NCI-H1694 treated with DMSO at 0.1 percent for 48 hours (cell line): ENCODE measurements at places on chromosomes 3 and 15.
A peak's percentile ranks its signal among the peaks of the same experiment; 100 is the strongest.

- DNase-seq, result no peak
These were observed 350.3 kb upstream of the DPPA4 start for GRCh38 chr3:109687626-109688025.

- no peak for DNase-seq
These were observed 74.7 kb upstream of the DLG1 start for GRCh38 chr3:197373096-197373495.

GRCh38 chr3:27239951-27240350 lies 129.2 kb downstream of the NEK10 start:
- no peak for DNase-seq

DNA sequence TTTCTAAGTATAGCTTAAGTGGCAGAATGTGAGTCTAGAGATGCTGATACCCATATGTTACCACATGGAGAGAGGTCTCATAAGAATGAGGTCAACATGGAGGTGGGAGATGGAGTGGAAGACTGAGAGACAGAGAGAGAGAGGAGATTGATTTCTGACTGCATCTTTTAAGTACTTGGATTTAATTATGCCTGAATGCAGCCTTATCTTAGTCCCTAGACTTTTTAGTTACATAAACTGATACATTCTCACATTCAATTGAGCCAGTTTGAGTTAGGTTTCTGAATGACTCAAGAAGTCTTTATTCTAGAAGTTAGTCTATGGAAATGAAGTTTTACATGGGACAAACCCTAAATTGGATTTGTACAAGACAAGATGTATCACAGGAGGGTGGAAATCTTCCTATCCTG lies 58.5 kb upstream of the TNFSF10 start:
- DNase-seq, result no peak

- DNase-seq, result no peak
These were observed 7.6 kb upstream of the GRIP2 start for GRCh38 chr3:14547693-14548092.

GRCh38 chr15:56236197-56236596 lies 7.5 kb downstream of the RFX7 start:
- DNase-seq, result no peak

GRCh38 chr15:59437142-59437816 lies 707 bp upstream of the FAM81A start:
- no peak for DNase-seq

GRCh38 chr3:171769461-171769860 lies 40.8 kb downstream of the PLD1 start:
- no peak for DNase-seq

GRCh38 chr3:38602576-38603250 lies 46.8 kb downstream of the SCN5A start:
- no peak for DNase-seq

DNA sequence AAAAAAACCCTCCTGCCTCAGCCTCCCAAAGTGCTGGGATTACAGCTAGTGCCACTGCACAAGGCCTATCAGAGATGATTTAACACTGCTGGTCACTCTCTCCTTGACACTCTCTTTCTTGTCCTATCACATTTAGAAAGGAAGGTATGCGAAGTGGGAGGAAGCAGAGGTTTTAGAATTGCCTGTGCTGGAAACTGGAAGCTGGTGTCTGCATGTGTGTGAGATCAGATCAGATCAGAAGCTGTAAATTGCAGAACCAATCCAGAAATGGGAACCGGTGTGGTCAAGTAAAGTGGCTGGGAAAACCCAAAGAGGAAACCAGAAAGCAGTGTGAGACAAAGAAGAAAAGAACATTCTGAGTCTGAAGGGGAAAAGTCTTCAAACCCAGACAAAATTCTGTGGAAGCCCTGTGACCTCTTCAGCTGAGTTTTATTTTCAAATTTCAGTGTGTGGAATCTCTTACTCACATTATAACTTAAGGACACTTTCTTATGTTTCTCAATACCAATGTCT lies 2.8 kb downstream of the EFHB start:
- DNase-seq, result no peak

- no peak for DNase-seq
These were observed 601.2 kb downstream of the PYDC2 start for GRCh38 chr3:192062186-192062585.

DNA sequence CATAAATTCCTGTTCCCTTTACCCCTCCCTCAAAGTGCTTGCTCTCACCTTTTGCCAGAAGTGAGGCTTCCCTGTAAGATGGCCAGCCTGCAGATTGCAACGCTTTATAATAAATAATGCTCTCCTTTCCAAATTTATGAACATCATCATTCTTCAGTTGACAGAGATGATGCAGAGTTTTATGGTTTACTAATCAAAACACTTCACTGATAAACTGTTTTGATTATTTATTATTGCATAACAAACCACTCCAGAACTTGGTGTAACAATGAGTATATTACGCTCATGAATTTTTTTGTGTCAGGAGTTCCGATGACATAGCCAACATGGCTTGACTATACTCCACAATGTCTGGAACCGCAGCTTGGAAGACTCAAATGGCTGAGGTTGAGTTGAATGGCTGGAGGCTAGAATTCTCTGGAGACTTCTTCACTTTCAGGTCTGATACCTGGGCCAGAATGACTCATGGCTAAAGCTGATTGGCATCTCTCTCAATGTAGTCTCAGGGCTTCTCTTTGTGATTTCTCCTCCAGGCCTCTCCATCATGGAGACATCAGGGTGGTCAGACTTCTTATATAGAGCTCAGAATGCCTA lies 27.3 kb upstream of the TGFBR2 start:
- no peak for DNase-seq

- DNase-seq, result no peak
These were observed 864 bp downstream of the SEMA3G start for GRCh38 chr3:52443791-52444687.

DNA sequence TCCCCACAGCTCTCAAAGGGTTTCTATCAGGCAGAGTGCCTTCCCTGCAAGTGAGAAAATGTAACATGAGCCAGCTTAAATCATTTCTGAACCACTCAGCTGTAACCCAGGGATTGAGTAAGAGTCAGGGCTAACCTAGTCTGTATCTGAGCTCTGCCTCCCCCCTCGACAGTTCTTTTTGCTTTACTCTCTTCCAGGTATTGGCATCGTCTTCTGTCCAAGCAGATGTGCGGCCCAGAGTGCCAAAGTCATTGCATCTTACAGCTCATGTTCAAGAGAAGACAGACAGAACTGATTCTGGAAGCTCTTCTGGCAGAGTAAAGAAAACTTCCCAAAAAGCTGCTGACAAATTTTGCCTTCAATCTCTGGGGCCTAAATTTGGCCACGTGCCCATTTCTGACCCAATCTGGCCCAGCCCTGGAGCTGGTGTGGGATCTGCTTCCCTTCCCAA lies 74.8 kb downstream of the ABHD5 start:
- no peak for DNase-seq

- DNase-seq, result no peak
These were observed 364.6 kb upstream of the ZNF385D start for GRCh38 chr3:22115581-22115980.

DNA sequence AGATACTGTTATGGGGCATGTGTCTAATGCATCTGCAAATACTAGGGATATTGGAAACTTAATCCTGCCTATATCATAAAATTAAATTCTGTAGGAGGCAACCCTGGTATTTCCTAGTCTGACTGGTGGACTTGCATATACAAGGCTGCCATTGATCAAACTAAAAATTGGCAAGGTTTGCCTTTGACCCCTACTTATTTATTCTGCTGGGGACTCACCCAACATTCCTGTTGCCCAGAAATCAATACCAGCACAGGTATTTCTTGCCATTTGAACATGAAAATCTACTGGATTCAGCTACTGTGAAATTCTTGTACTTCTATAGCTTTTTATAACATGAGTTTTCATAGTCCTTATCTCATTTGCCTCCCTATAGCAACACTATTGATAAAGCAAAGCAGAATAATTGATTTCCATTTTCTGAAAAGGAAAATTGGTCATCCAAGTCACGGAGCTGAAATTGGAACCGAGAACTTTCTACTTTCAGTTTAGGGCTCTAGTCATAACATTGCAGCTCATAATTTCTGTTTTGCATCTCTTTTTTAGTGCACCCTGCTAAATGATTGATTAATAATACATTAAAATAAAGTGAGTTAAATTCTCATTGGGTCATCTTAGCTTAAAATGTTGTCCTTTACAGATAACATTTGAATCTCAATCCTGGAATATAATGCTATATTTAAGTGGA lies 365.2 kb downstream of the MFSD1 start:
- DNase-seq, result no peak

DNA sequence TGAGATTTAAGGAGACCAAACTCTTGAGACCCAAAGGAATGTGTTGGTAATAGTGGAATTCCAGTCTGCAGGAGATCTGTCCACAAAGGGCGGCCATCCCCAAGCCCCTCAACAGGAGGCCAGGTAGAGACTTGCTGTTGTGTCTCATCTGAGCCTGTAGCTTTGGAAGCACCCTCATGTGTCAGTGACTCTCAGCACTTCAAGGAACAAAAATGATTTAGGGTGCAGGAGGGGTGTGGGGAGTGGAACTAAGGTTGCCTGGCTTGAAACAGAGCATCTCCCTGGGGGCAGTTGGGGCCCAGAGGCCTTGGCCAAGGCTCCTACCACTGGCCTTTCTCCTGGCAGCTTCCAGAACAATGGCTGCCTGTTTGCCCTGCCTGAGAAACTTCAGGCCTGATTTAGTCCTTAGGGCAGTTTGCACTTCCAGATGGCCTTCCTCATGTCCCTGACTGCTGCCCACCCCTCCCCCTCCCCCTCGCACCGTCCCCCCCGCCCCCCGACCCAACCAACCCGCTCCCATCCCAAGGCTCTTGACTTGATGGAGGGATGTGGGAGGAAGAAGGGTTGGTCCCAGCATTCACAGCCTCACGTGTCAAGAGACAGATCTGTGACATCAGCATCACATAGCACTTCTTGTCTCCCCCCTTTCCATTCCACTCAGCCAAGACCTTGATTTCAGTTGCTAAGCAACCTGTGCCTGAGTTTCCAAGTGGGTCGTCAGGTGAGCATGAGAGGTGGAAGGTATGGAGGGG lies 77.1 kb downstream of the CORO2B start:
- no peak for DNase-seq

GRCh38 chr3:124998247-124998630 lies 57.6 kb downstream of the HEG1 start:
- no peak for DNase-seq

DNA sequence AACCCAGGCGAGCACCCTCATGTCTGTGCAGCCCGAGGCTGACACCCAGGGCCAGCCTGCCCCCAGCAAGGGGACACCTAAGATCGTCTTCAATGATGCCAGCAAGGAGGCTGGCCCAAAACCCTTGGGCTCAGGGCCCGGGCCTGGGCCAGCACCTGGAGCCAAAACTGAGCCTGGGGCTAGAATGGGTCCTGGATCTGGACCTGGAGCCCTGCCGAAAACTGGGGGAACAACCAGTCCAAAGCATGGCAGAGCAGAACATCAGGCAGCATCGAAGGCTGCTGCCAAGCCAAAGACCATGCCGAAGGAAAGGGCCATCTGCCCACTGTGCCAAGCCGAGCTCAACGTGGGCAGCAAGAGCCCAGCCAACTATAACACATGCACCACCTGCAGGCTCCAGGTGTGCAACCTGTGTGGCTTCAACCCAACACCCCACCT lies 31.4 kb upstream of the APEH start:
- no peak for DNase-seq

GRCh38 chr3:34924961-34925360 lies 714.4 kb upstream of the ARPP21 start:
- no peak for DNase-seq

DNA sequence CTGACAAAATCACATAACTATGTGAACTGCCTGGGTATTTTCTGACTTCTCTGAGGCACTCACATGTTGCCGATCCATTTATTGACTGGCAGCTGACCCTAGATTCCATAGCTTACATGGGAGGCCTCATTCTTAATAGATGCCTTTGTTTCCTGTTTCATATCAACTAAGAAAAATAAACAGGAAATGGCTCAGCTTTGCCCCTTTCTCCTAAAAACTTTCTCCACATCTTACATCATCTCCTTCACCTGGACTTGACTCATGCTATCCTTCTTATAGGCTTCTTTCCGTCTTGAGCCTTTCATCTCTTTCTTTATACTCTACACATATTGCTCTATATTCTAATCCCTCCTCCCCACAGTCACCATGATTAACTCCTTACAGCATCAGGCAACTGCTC lies 38.0 kb downstream of the TXNRD3 start:
- no peak for DNase-seq

DNA sequence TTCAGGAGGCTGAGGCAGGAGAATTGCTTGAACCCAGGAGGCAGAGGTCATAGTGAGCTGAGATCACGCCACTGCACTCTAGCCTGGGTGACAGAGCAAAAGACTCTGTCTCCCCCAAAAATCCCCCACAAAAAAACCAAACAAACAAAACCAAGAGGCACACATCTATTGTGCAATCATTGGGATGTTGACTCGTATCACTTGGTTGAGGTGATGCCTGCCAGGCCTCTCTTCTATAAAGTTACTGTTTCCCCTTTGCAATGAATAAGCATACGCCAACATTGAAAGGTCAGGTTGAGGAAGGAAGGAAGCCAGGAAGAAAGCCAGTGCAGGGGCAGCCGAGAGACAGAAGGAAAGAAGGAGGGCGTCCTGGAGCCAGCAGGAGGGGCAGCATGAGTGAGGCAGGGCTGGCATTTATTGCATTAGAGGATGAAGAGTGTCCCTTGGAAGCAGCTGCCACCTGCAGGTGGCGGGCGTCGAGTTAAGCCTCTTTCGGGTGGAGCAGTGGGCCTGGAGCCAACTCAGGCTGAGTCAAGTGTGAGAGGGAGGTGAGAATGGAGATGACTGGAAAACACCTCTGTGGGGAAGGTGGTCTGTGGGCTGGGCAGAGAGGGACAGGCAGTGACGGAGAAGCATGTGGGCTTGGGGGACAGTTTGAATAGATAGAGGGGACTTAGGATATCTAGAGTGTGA lies 8.3 kb upstream of the CSPG4 start:
- peak; percentile 65 for DNase-seq

DNA sequence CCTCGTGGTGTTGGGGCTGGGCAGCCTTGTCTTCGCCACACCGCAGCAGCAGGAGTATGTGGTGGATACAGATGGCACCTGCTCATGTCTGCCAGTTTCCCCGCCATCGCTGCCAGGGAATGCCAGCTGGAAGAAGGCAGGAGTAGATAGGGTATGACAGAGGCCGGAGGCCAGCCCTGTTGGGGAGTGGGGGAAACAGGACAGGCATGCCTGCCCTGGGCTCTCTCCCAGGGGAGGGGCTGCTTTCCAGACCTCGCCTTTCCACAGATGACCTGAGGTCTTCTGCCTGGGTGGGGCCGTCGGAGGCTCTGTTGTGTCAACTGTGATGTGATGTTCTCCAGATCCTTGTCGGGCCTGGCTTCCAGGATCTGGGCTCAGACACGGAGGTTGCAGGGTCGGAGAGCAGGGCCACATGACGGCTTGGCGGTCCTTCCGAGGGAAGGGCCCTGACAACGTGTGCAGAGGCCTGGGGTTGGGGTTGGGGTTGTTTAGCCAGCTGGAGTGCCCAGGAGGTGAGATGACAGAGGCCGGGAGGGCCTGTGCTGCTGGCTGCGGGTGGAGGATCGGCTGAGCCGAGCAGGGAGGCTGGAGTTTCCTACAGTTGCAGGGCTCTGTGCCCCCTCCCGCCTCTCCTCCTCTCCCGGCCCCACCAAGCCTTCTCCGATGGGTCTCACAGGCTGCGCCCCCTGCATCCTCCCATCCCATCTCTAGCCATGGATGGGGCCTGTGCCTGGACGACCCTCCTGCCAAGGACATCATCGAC lies 102.0 kb downstream of the TBC1D2B start:
- peak; percentile 60 for DNase-seq
